Mesenteric fat pad (tissue), 1 donor: ENCODE measurements at places on chromosomes 4 and X. TPM values are rescaled to one million over a fixed set of nuclear protein-coding genes. Genes with fewer than 3 reads are reported as not detected.

DNA sequence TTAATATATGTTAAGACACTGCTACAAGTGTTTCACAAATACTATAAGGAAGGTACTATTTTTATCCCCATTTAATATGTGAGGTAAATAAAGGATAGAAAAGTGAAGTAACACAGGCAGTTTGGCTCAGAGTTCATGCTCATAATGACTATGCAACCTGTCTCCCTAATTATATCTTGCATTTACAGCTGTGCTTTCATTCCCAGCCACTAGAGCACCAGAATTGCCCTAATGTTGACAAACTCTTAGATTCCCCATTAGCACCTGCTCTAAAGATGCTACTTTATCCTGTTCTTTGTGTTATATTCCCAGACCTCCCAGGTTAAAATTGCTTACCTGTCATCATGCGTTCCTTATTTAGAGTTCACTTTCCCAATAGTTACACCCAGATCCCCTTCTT is 833.6 kb downstream of the CCSER1 start:
- no peak for DNase-seq

- no peak for DNase-seq
Observed at GRCh38 chrX:23187819-23188218, 146.8 kb upstream of the PTCHD1 start.

LPAR4 gene
- total RNA-seq: 0.26 TPM

GLUD2 gene
- total RNA-seq: 5.6 TPM
